ENCODE measurements at places on chromosomes 1 and 21.

GRCh38 chr1:115874904-115875303 lies 34.0 kb upstream of the NHLH2 start:
- H3K36me3 ChIP-seq = no peaks in the 10 kb centered on the region
- H3K4me3 ChIP-seq = no peak overlapping the region
- no peak overlapping the region for H3K27ac ChIP-seq
- H3K4me1 ChIP-seq = no peaks in the 10 kb centered on the region

GRCh38 chr1:29828526-29829447 lies 592.5 kb downstream of the PTPRU start:
- H3K27me3 ChIP-seq = peaks cover 46% of the 10 kb centered on the region
- no peaks in the 10 kb centered on the region for H3K4me1 ChIP-seq
- H3K36me3 ChIP-seq = no peaks in the 10 kb centered on the region
- no peak overlapping the region for H3K27ac ChIP-seq
- DNase-seq = no peak

DNA sequence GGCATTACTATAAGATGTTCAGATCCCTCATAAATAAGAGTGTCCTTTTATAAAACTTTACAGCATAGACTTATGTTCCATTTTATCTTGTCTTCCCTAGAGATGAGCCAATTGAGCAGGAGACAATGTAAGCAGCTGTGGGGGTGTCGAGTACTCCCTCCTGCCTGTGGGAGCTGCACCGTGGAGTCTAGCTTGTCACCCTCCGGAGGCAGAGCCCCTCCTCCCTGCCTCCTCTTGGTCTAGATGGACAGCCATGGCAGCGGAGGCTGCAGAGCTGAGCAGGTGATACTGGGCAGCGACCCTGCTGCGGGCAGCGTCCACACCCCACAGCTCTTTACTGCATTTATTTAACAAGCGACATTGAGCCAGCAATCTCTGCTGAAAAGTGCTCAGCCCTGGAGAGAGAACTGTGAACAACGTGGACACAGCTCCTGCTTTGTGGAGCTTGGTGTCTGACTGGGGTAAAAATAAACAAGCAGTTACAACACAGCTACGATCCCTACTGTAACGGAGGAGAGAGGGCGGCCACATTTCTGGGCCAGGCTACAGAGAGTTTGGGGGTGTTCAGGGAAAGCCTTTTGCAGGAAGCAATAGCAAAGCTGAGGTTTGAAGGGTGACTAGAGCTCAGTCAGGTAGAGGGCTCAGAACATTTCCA lies 12.8 kb upstream of the KIF21B start:
- H3K27me3 ChIP-seq = peaks cover 6% of the 10 kb centered on the region
- H3K36me3 ChIP-seq = no peaks in the 10 kb centered on the region
- no peaks in the 10 kb centered on the region for H3K4me1 ChIP-seq
- no peak overlapping the region for H3K4me3 ChIP-seq

DNA sequence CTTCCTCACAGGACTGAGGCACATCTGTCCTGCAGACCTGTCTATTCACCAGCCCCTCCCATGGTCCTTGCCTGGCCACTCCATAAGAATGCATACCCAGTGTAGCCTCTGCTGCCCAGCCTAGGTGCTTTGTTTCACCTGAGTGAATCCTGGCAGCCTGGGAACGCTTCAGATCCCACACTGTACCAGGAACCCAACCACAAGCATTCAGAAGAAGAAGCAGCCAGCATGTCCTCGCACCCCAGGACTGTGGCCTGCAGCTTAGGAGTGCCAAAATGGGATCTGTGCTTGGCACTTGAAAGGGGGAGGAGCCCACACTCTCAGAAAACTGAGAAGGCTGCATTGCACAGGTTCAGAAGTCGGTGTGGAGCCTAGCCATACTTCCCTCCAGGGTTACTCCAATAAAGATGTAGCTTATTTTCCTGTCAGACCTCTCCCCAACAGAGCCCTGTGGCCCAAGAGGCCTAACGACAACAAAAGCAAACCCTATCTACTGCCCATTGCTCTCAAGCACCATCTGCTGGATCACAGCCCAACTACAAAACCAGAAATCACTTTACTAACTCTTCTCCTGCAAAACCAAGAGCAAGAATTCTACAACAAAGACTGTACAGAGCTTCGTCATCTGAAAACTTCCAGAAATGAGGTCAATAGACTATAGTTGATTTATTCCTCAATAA lies 923.1 kb upstream of the NEGR1 start:
- DNase-seq = no peak
- no peaks in the 10 kb centered on the region for H3K4me1 ChIP-seq
- H3K4me3 ChIP-seq = no peak overlapping the region
- no peaks in the 10 kb centered on the region for H3K36me3 ChIP-seq

DNA sequence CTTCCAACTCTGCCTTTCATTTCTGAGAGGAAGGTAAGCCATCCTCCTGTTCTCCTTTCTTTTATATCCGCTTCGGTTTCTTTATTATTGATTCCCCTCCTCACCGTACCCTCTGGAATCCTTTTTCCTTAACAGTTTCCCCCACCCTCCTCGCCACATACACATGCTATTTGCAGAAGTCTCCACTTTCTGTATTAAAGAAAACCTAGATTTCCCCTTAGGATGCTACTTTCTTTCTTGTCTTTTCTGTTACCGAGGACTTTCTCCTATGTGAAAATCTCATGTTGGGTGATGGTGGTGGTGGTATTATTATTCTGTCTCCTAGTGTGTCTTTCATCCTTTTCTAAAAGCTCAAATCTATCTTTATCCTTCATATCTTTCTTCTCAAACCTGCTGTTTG lies 62.3 kb downstream of the AK4 start:
- H3K4me1 ChIP-seq = peaks cover under 1% of the 10 kb centered on the region
- DNase-seq = no peak
- no peak overlapping the region for H3K4me3 ChIP-seq
- no peaks in the 10 kb centered on the region for H3K36me3 ChIP-seq

DNA sequence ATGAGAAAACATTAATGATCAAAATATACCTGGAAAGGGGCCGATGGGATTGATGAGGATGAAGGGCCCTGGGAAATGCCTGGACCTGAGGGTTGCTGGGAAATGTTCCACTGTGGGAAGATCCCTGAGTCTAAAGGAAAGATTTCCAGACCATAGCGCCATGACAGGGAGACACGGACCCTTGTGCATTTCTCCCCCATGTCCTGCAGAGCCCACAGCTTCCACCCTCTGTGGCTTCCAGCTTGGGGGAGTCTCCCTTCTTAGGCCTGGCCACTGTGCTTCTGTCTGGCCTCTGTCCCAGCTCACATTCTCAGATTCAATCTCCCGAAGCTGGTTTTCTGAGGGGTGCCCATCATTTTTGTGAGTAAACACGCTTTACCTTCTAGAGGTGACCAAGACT lies 1.0 kb upstream of the PRAMEF12 start:
- no peaks in the 10 kb centered on the region for H3K4me1 ChIP-seq
- no peak overlapping the region for H3K27ac ChIP-seq
- peaks cover 100% of the 10 kb centered on the region for H3K27me3 ChIP-seq
- H3K36me3 ChIP-seq = no peaks in the 10 kb centered on the region
- no peak overlapping the region for H3K4me3 ChIP-seq

GRCh38 chr1:185964946-185965345 lies 230.8 kb downstream of the HMCN1 start:
- no peaks in the 10 kb centered on the region for H3K27me3 ChIP-seq
- H3K27ac ChIP-seq = no peak overlapping the region
- no peak for DNase-seq

GRCh38 chr1:89273324-89273778 lies 691 bp upstream of the GBP5 start:
- no peaks in the 10 kb centered on the region for H3K4me1 ChIP-seq
- no peak for DNase-seq
- no peak overlapping the region for H3K4me3 ChIP-seq
- H3K27ac ChIP-seq = no peak overlapping the region
- H3K36me3 ChIP-seq = no peaks in the 10 kb centered on the region

- no peak for DNase-seq
- H3K27me3 ChIP-seq = no peaks in the 10 kb centered on the region
- no peak overlapping the region for H3K27ac ChIP-seq
- no peak overlapping the region for H3K4me3 ChIP-seq
- no peaks in the 10 kb centered on the region for H3K36me3 ChIP-seq
These were observed 25.0 kb downstream of the MTARC1 start for GRCh38 chr1:220811695-220812094.

DNA sequence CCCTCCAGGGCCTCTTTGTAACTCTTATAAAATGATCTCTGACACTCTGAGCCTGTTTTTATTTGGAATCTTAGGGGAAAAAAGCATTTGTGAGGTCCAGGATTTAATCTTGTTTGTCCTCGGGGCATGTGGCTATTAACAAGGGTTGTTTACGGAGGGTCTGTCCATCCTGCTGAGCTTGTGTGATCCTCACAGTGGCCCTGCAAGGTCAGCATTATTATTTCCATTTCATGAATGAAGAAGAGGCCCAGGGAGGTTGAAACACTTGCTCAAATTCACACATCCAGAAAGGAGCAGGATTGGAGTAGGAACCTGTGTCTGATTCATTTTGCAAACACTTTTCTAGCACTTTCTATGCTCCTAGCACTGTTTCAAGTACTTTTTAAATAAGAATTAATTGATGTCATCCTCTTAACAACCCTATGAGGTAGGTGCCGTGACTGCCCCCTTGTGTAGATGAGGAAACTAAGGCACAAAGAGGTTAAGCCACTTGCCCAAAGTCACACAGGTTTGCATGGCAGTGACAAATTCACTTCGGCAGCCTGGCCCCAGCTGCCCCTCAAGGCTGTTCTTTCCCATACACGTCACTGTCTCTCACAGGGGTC lies 178.9 kb downstream of the MIS18A start:
- no peak overlapping the region for H3K4me3 ChIP-seq
- H3K36me3 ChIP-seq = no peaks in the 10 kb centered on the region
- DNase-seq = no peak
- H3K27ac ChIP-seq = no peak overlapping the region

GRCh38 chr1:65958561-65959350 lies 166.1 kb downstream of the PDE4B start:
- H3K27ac ChIP-seq = no peak overlapping the region
- DNase-seq = peak; percentile 30

DNA sequence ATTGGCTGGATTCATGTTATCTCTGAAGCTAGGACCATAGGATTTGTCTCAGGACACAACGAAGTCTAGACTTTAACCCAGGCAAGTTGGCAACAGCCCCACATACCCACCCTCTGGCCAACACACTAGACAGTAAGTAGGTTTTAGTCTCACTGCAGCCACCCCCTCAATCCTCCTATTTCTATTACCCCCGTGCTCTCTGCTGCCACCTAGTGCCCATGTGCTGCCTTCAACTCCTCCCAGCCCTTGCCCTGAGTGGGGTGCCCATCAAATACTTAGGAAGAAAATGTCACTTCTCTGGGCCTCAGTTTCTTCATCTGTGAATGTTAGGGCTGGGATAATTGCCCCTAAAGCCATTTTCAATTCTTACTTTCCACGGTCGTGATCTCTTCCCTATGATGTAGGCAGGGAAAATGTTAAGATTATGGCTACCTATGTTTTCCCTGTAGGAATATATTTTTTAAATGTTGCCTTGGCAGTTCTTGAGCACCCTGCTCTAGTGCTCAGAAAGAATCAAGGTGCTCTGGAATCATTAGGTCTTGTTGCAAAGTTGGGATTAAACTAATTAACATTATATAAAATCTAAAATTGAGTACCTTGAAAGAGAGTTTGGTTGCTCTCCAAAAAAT lies 213.0 kb downstream of the LMX1A start:
- peaks cover 50% of the 10 kb centered on the region for H3K27me3 ChIP-seq
- H3K36me3 ChIP-seq = no peaks in the 10 kb centered on the region
- H3K4me3 ChIP-seq = no peak overlapping the region
- no peak overlapping the region for H3K27ac ChIP-seq

GRCh38 chr1:165852871-165853270 lies 25.5 kb downstream of the UCK2 start:
- H3K27me3 ChIP-seq = no peaks in the 10 kb centered on the region
- no peak for DNase-seq
- H3K4me3 ChIP-seq = no peak overlapping the region

GRCh38 chr1:53378932-53379661 lies 51.2 kb upstream of the LRP8 start:
- no peak overlapping the region for H3K27ac ChIP-seq
- peaks cover 14% of the 10 kb centered on the region for H3K4me1 ChIP-seq
- H3K27me3 ChIP-seq = peaks cover 33% of the 10 kb centered on the region
- no peak for DNase-seq
- H3K4me3 ChIP-seq = no peak overlapping the region

GRCh38 chr1:33149453-33150190 lies 32.2 kb downstream of the TRIM62 start:
- peak overlapping the region; percentile 81 for H3K27ac ChIP-seq
- no peaks in the 10 kb centered on the region for H3K27me3 ChIP-seq
- DNase-seq = peak; percentile 82
- H3K4me3 ChIP-seq = peak overlapping the region; percentile 22

GRCh38 chr21:46100426-46100825 lies 2.5 kb downstream of the COL6A2 start:
- DNase-seq = no peak
- no peaks in the 10 kb centered on the region for H3K36me3 ChIP-seq

Measured in Calu3 (cell line).